NCI-H2171 (cell line): ENCODE measurements at places on chromosomes 2 and 18.

DNA sequence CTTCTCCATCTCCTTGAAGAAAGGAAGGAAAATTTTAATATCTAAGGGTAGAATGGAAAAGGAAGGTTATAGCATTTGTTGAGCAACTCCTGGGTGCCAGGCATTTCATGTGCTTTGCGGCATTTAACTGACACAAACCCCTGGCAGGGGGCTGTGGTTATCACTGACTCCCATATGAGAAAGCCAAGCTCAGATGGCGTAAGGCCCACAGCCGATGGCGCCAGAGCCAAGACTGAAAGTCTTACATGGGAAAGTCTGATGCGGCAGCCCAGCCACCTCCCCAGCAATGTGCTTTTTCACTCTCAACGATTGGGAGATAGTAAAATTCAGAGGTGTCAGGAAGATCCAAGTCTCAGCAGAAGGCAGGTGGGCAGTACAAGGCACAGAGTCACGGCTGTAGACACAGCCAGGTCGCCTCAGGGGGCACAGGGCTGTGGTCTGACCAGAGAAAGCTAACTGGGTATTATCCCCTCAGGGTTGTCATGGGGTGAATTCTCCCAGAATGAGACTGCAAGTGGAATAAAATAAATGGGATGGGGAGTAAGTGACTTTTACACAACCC, 324.2 kb upstream of the NCKAP5 start:
- DNase-seq: no peak

DNA sequence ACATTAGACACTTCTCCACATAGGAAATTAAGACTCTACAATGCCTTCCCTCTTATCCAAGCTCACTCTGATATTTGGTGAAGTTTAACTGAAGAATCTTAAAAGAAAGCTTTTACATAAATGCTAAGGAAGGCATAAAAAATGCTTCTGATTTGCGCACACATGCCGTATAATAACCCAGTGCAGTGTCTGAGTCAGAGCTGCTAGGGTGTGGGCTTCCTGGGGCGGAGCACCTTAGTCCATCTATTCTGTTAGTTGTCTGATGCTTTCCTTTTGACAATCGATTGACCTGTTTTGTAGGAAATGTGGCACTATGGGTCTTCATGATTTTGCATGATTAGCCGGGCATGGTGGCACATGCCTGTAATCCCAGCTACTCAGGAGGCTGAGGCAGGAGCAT, 231.5 kb downstream of the AFF3 start:
- no peak for DNase-seq

- no peak for DNase-seq
These were observed 15.9 kb upstream of the HAAO start for GRCh38 chr2:42808301-42808700.

- no peak for DNase-seq
These were observed 58.5 kb upstream of the MSH6 start for GRCh38 chr2:47724221-47724981.

DNA sequence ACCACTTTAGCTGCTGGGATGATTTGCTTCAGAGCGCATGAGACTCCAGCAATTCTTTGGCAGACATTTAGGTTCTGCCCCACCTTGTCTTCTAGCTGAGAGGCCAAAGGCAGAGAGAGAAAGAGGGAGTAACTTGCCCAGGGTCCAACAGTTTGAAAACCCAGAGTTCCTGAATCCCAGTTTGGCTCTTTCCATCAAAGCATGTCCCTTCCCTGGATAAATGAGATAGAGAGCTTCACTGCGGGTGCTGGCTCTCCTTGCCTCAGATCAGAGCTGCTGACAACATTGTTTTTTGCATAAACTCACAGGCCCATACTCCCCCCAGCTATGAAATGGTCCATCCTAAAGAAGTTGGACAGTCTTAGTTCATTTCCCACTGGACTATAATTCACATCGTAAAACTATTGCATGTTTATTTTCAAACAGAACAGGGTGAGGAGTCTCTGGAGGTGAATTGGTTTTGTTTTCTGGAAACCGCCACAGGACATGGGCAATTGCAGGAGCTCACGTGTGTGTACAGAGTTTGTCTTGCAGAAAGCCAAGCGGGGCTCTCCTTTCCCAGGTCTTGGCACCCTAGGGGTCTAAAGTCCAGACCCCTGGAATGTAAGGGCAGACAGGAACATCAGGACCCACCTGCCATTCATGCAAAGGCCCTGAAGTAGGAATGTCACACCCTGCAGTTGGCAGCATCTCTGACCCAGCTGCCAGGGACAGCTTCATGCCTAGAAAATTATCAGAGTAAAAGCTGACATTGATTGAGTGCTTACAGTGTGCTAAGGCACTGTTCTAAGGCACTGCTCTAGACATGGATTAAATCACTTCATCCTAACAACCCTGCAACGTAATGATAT, 25.0 kb upstream of the SLC14A2 start:
- DNase-seq: no peak

DNA sequence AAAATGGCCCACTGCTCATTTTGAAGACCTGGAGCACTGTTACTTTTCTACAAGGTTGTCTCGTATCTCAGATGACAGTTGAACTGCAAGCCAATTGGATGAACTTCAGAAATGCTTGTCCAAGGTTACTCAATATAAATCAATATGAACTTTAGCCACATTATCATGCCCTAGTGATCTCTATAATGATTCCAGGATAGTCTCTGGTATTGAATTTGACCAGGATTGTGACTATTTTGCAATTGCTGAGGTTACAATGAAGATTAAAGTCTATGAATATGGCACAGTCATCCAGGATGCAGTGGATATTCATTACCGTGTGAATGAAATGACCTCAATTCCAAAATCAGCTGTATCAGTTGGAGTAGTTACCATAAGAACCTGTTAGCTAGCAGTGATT, 196.0 kb upstream of the RAB12 start:
- no peak for DNase-seq

DNA sequence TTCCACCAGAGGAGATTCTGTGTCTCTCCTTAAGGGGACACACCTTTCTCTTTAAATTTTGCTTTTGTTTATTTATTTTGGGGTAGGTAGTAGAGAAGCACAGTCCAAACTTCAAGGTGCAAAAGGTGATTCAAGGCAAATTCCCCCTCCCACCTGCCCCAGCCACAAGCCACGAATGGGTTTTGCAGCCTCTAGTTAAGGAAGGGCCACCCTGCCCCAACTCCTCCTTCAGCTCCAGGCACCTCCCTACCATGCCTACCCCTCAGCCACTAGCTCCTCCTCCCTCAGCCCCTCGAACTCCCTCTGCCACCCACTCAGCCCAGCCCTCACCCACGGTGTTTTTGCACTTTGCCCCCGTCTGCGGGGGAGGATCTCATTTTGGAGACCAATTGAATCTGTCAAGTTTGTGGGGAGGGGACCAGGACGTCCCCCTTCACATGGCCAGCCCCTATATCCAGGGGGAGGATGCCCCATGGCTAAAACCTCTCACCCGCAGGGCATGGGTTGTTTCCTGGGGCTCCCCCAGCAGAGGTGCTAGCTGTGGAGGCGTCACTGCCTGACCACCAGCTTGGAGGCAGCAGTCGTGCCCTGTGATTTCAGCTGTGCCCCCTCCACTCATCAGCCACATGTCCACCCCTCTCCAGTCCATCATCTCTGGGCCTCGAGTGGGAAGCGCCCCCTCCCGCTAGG, 4.5 kb downstream of the HAAO start:
- DNase-seq: no peak

DNA sequence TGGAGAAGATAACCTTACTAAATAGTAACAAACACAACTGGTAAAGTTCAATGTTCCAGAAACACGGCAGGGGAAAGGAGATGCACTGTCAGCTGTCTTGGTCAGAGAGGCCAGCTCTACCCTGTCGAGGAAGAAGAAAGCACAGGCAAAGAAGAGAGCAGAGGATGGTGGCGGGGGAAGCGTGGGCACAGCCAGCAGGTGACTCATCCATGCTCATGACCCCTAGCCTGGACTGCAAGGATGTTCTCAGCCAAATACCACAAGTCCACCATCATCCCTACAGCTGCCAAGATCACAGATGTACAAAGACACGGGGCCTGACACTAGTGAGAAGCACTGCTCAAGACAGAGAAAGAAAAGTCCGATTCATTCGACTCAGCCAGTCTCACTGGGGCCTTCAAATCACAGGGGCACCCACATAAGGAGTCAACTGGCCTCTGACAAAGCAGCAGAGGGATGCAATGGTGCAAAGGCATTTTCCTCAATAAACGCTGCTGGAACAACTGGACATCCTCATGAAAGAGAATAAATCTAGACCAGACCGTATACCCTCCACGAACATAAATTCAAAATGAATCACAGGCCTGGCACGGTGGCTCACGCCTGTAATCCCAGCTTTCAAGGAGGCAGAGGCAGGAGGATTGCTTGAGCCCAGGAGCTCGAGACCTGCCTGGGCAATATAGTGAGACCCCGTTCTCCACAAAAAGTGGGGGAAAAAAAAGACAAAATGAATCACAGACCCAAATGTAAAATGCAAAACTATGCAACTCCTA, 5.6 kb downstream of the DTYMK start:
- no peak for DNase-seq

DNA sequence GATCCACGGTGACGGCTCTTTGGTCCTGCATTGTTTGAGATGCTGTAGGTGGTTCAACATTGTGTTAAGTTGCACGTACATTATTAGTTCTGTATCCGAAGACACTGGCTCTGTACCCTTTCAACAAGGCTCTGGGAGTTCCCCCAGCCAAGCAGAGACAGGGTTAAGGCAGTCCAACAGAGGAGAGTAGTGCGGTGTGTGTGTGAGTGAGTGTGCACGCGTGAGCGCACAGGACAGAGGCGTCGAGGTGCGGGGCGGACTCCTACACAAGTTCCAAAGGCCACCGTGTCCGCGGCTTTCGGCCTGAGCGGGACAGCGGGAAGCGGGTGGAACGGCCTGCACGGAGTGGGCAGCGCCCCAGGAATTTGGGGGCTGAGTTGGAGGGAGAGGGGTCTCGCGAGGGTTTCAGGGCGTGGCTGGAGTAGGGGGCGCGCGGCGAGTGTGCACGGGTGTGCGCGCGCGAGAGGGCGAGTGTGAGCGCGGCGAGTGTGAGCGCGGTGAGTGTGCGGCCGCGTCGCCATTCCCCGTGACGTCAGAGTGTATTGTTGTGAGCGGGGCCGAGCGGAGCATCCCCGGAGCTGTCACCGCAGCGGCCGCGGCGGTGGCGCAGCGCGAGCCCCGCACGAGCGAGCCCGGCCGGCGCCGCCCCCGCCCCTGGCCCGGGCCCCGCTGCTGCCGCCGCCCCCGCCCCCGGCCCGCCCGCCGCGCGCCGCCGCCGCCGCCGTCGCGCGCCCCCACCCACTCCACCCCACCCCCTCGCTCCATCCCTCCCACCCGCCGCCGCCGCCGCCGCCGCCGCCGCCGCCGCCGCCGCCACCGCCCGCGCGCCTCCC, at the start of gene ASXL3:
Gene ASXL3, plus strand, starts transcription at position 535 of the 833 bp plus-strand sequence. CDS start 413 bp downstream, outside the sequence.
- peak; percentile 73 for DNase-seq

- no peak for DNase-seq
These were observed 239.2 kb upstream of the DOK6 start for GRCh38 chr18:69161383-69162028.

- no peak for DNase-seq
These were observed 111.0 kb upstream of the MAP3K20 start for GRCh38 chr2:172964511-172965139.

GRCh38 chr18:79395308-79395640, 456 bp upstream of the NFATC1 start:
- DNase-seq: no peak

GRCh38 chr2:119149611-119150010, 8.9 kb downstream of the C1QL2 start:
- DNase-seq: no peak

DNA sequence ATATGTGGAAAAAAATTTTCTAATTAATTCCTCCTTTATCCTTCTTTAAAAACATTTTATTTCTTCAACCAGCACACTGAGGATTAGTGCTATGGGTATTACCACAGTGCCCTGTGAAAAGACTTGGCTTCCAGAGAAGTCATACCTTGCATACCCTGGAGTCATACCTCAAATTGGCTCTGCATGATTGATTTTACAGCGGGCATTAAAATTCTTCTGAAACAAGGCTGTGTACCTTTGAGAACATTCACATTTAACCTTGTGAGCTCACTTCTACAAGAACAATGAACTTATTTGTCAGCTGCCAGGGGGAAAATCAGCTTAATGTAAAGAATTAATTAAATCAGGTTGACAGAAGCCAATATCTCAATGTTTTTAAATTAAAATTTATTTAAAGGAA, 44.6 kb downstream of the SLC35F5 start:
- no peak for DNase-seq

- no peak for DNase-seq
These were observed 217.1 kb downstream of the TCF4 start for GRCh38 chr18:55370936-55371335.

DNA sequence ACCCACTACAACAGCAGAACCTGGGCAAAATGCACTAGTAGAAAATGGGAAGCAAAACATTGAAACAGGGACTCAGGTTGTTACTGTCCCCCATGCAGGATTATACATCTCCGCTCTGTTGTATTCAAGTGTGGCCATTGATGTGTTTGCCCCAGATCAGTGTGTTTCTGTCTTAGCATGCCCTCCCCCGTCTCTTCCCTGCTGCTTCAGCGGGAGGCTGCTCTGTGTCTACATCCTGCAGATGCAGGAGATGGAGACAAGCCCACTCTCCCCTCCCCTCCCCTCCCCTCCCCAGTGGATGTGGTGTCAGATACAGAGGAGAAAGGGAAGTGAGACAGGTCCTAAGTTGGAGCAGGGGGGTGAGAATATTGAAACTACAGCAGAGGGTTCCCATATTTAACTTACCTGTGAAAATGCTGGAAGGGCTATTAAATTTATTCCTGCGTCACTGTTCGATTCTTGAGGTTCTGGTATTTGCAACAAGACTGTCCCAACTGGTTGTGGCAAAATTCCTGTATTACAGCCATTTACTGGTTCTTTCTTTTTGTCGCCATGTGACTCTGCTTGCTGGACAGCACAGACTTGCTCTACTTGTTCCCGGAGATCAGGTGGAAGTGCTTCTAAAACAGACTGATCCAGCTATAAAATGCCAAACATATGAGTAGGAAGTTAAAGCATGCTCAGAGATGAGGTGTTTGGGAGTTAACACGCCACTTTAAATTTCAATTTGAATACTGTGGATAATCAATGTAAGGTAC, 67.0 kb downstream of the EIF5B start:
- no peak for DNase-seq

DNA sequence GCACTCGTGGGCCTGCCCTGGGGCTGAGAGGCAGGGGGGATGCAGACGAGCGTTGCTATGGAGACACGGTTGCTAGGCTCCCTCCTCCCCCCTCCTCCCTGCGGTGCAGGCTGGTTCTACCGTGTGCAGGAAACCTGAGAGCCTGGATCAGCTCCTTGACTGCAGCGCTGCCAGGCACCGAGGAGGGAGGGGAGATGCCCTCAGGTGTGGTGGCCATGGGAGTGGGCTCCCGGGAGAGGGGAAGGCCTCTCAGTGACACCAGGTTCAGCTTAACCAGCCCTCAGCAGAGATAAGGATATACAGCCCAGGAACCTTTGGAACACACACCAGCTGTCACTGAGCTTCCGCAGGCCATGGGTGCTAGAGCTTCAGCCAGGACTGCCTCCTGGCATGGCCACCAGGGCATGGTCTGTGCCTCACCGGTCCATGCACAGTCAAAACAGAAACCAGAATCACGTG, 124.4 kb upstream of the PXDN start:
- DNase-seq: peak; percentile 87

GRCh38 chr2:23745726-23746105, 181.2 kb downstream of the ATAD2B start:
- peak; percentile 93 for DNase-seq
